ENCODE measurements at places on chromosomes 1 and 21.

GRCh38 chr21:43975469-43976098 is 36.5 kb upstream of the TRAPPC10 start:
- no peak for DNase-seq

DNA sequence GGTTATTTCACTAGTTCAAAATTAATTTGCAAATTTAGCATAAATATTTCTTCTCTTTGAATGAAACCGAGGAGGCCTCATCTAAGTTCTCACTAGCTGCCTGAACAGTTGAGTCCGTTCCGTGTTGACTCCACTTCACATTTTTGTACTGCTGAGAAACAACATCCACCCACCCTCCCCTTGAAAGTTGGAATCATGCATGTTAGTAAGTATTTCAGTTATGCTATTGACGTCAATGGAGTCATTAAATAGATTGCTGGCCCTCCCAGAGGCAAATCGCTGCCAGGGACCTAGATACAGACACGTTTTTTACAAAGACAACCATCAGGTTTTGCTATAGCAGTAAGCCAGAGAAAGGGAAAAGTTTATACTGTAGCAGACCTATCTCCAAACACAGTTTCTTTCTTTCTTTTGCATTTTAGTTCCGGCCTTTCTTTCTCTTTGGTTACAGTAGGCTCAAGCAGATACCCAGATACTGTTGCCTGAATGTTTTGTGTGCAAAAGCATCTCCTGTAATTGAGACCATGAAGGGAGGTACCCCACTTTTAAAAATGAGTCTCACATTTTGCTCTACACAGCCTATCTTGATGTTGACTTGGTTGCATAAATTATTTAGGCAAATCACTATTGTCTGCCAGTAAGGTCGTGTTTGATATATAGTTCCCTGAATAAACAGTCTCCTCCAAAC is 262.6 kb upstream of the SGIP1 start:
- DNase-seq: peak; percentile 64

DNA sequence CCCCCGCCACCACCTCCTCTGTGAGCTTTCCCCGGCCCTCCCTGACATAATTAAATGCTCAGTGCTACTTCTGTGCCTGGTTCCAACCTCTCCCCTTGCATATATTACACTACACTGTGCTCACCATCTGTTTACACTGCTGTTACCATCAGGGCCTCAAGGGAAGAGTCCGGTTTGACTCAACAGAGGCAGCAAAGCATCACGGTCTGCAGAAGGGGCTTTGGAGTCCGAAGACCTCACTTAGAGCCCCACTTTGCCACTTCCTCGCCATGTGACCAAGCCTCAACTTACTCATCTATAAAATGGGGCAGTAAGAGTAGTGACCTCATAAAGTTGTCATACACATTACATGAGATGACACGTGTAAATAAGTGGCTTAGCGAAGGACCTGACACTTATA is 27.4 kb downstream of the KCNN3 start:
- no peak for DNase-seq

GRCh38 chr1:20712215-20712577 is 5.6 kb downstream of the KIF17 start:
- no peak for DNase-seq

DNA sequence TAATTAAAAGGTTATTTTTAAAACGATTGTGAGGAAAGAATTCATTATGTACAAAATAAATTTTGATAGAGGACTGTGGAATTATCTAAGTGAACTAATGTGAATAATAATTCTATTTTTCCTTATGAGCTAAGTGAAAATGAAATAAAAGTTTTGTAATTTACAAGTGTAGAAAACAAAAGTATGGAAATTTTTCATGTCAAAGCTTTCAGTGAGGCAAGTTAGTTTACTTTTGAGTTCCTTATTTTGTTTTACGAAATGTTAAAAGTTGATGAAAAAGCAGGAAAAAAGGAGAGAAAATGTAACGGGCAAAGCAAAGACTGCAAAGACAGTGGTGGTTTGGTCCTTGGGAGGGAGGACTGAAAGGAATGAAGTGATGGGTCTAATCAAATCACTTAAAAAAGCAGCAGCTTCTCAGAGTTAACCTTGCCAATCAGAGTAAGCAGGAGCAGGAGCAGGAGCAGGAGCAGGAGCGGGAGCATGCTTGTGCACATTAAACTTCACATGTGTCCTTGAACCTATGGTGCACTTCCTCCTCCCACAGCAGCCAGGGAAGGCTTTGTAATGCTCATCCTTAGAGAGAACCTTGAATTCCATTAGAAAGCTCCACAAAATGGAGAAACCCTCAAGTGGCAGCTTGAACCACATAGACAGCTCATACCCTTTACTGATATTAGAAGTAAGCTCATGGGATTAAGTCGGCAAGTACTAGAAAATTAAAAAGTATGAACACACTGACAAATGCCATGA is 133.4 kb downstream of the LHX4 start:
- no peak for DNase-seq

DNA sequence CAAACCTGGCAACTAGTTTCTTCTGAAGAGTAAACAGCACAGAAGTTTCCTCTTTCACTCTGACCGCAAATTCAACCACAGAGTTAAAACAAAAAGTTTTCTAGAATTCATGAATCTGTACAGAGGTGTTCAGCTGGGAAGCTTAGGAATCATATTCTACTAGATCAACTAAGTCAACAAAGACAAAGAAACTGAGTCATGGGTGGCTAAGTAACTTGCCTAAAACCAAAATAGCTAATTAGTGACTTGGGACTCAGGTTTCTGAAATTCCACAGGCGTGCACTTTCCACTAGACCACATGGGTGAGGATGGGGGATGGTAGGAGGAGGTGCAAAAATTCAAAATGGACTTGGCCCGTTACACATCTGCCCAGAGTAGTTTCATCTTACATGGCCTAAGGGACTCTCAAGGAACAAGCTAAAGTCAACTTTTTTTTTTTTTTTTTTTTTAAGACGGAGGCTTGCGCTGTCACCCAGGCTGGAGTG is 25.8 kb downstream of the PTPN14 start:
- DNase-seq: no peak

DNA sequence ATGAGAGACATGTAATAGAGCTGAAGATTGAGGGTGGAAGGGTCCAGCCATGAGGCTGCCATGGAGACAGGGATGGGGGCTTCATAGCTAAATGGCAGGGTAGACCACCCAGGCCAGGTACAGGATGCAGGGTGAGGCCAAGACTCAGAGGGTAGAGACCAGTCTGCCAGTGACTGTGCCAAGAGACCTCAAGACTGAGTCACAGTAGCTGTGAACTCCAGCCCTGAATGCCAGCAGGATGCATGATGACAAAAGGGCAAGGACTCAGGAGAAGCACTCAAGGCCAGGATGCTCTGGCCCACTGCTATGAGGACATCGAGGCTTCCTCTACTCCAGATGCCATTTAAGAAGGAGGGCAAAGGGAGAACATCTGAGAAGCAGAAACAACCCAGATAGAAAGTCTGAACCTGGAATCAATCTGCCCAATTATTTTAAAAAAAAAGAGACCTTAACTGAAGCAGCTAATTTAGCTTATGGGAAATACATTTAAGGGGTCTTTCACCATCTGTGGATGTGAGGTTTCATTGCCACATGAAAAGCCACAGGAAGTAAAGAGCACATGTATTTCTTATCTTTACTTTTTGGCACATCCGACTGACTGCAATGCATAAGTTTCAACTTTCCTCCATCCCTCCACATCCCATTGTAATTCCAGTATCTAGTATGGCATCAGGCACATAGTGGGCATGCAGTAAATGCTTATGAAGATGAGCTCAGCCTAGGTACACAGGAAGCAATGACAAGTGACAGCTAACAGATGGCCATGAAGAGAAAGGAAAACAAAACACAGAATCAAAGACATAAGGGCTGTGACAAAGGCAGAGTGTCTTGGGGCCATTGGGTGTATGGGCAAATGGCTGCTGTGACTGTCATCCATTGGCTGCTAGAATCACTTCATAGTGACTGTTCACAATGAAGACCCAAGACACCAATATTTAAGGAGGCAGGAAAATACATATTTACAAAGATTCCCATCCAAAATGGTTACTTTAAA is 40.2 kb downstream of the SUSD4 start:
- DNase-seq: no peak

GRCh38 chr1:86508583-86508969 is 38.3 kb upstream of the CLCA4 start:
- no peak for DNase-seq

- DNase-seq: no peak
Observed at GRCh38 chr1:20278692-20279130, 12.0 kb upstream of the VWA5B1 start.

DNA sequence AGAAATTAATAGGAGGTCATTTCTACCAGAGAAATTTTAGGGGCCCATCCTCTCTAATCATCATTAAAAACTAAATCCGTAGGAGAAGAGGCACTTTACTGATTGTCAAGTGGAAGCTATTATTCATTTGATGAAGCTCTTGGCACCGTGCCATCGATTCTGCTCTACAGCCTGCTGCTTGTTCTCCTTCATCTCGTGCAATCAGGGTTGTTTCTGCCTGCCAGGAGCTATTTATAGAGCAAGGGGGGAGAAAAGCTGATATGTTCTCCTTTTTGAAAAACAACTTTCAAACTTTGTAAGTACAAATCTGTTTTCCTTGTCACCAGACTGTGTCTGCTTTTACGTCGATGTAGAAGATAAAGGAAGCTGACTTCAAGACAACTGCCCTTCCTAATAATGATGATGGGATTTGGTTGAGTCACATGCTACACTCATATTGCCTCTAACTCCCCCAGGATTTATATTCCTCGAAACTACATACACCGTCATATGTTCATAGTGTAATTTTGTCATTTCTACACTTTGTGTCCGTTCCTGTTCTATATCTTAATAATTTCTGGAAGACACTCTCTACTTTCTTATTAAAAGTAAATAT is 169.6 kb upstream of the LHX8 start:
- DNase-seq: no peak

DNA sequence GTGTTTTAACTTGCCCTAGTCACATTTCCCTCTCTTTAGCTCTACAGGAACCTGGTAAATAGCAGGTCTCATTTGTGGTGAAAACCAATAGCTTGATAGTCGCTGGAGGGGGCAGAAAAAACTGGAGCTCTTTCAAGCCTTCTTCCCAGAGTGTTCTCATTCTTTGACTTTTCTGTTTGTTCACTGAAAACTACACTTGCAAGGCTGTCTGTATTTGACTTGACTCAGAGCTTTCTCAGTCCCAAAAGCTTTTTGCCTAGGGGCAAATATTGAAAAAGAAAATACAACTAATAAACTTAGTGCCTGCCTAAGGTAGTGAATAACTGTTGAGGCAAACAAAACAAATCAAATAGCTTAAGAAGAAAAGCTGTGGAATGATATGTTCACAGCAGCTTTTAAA is 217.1 kb upstream of the CHRM3 start:
- no peak for DNase-seq

DNA sequence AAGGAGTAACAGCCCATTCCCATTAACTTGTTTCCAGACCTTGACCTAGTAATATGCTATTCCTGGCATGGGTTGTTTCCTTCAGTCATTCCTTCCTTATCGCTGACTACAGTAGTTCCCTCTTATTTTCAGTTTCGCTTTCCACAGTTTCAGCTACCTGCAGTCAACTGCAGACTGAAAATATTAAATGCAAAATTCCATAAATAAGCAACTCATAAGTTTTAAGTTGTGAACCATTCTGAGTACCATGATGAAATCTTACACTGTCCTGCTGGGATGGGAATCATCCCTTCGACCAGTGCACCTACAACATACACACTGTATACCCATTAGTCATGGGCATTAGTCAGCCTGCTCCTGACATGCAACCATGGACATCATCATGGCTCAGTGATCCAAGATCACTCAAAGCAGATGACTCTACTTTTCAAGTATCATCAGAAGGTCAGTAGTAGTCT is 66.7 kb downstream of the CCDC30 start:
- no peak for DNase-seq

- no peak for DNase-seq
Observed at GRCh38 chr1:118933051-118933781, 54.9 kb downstream of the TBX15 start.

- no peak for DNase-seq
Observed at GRCh38 chr1:247332623-247333361, 1.1 kb upstream of the ZNF496 start.

DNA sequence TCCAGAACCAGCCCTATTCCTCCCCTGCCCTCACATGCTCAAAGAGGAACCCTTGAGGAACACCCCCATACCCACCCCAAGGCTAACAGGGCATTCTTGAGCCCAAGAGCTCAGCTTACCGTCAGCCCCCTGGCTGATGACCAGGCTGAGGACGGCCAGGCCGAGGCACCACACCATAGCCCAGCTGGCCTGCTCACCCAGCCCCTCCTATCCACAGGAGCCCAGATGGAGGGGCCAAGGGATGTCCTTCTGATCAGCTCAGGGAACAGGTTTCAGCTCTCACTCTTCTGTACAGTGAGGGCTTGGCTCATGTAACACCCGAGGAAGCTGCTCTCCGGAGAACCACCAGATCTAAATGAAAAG is 2.2 kb downstream of the IGSF9 start:
- DNase-seq: no peak

DNA sequence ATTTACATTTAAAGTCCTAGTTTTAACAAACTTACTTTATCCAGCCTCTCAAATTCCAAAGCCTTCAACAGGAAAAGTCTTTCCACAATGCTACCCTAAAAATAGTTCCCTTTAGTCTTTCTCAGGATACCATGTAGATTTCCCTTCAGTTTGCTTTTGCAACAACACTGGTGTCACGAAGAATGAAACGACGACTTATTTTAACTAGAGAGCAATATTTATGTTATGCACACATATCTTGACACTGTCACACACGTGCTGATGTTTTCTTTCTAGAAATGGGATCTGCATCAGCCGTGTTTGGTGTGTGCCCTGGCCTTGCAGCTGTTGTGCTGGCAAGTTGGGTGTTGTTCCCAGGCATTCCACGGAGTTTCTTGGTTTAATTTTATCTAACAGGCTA is 75.5 kb downstream of the SIPA1L2 start:
- DNase-seq: no peak

- no peak for DNase-seq
Observed at GRCh38 chr21:35050348-35051286, 1.5 kb upstream of the RUNX1 start.

GRCh38 chr1:7420470-7421100 is 350.5 kb upstream of the VAMP3 start:
- no peak for DNase-seq

DNA sequence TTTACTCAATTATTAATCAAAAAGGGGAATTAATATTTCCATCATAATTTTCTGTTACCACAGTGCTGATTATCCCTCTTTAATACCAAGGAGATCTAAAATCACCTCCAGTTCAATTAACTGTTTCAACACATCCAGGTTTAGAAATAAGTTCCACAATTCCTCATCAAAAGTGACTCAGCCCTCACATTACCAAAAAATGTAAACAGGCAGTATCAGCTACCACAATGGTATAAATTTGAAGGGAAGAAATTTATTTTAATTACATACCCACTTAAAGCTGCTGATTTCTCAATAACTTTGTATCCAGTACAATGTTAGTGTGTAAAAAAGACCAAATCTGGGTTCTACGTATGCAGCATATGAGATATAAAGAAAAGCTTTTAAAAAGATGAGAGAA is 51.9 kb downstream of the EIF4G3 start:
- no peak for DNase-seq

DNA sequence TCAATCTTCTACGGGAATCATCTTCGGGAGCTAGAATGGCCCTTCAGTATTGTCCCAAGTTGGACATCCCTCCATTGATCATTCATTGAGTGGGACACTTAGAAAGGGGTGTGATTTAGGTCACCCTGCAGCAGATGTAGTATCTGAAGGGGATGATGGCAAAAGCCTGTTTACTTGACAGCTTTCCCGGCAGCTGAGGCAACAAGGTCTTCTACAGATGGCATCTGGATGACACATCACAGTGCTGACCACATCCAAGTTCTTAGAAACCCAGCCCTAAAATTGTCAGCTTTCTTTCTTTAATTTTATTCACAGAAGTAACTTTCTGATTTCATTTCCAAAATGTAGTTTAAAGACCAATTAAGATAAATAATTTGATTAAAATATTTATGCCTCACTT is 150.3 kb downstream of the AMY1C start:
- no peak for DNase-seq

Measured in thoracic aorta (tissue), 2 donors.